SW480 (cell line): ENCODE measurements at places on chromosomes 3 and 15.
A peak's percentile ranks its signal among the peaks of the same experiment; 100 is the strongest.

DNA sequence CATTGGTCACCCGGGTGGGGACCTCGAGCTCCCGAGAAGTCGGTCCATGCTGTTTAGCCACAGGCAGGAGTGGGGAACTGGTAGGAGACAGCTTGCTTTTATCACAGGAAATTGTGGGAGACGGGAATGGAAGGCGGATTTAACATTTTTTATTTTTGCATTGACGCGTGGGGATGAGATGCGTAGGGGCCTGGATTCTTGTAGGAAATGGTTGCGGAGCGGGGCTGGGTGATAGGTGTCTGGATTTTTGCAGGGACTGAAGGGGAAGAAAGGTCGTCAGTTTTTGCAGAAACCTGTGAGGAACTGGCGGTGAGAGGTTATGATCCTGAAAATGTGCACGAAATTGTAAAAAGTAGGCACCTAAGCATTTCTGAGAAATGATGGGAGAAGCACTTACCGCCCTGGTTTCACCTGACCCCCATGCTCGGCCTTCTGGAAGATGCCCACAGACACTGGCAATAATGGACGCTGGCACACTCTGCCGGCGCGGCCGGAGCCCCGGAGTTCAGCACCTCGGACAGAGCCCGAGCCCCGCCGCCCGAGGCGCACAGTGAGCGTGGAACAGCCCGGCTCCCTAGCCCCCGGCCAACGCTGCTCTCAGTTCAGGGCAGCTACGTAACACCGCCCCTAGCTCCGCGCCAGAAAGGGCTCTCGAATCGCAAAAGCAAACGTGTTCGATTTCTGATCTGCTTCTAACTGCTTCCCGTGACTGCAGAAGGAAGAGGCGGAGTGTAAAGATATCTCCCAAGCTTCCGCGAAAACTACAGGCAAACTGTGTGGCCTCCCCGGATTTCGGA, 928 bp downstream of the ANKRD34C start:
- DNase-seq, result no peak

GRCh38 chr3:186598108-186598784, 14.6 kb upstream of the AHSG start:
- DNase-seq, result peak; percentile 43

DNA sequence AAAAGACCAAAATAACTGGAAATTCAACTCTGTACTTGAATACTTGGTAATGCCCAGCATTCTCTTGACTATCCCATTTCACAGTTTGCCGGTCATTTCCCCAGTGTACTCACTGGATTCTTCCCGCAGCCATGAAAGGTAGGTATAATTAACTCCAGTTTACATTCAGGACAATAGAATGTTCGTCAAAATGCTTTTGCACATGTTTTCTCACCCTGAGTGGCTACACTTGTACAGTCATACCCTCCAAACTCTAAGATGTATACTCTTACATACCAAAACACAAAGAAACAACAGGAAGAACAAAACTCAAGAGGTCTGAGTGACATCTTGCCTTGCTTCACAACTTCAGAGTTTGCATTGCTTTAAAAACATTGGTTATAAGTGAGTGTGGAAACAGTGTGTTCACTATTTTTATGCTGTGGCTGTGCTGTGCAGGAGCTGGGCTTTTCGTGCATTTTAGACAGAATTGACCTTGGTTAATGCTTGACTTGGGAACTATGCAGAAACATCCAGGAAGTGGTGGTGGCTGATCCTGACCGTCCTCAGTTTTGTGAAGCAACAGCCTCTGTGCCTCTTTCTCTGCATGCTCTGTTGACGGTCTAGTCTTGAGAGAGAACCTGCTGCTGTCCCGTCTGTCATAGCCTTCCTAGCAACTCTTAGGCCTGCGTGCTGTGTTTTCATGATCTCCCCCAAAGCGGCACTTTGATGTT, 90.5 kb downstream of the IGF1R start:
- no peak for DNase-seq

- no peak for DNase-seq
These were observed 153.1 kb downstream of the GMNC start for GRCh38 chr3:190709351-190709773.

- peak; percentile 77 for DNase-seq
These were observed 976 bp upstream of the NUP210 start for GRCh38 chr3:13420831-13421765.

DNA sequence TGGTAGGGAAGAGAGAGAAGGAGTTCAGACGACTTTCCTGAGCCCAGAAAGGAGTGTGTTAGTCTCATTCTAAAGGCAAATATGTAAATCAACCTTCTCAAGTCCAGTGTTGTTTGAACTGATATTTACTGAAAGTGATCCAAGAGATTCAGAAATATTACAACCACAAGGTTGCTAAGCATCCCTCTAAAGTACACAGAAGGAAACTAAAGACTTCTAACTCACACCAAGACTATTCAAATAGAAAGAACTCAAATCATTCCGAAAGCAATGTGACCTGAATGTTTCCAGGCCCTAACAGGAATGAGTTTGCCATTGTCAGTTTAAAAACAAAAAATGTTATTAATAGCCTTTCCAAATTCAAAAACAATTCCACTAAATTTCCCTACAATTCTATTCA, 56.9 kb upstream of the VGLL3 start:
- DNase-seq, result no peak

- peak; percentile 1 for DNase-seq
These were observed 1141.0 kb downstream of the IGSF11 start for GRCh38 chr3:117893638-117894037.

DNA sequence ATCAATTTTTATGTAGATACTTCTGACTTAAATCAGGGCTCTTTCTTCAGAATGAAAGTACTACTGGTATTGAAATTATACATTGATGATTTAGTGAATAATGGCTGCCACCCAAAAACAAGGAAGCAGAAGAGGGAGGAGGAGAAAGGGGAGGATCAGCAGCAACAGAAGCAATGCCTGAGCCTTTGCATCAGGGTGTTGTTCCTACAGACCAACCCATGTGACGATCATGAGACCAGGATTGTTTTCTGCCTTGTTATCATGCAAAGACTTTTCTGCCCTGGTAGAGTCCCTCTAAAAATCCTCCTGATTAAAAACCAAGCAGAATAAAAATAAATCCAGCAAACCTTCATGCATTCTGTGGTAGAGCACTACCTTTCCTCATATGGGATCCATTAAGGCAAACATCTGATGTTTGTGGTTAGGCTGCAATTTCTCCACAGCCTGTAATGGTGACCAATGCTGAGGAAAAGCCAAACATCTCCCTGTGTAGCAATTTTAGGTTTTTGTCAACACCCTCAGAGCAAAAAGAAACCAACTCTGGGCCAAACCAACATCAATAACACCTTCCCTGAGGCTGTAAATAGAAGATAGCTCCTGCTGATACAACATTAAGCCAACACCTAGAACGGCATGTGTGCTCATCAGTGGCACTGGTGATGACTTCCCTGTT, 191.7 kb downstream of the ATP8B4 start:
- DNase-seq, result no peak
